ENCODE measurements at places on chromosomes 2 and 18.

GRCh38 chr2:98140210-98140609 lies 53.2 kb downstream of the VWA3B start:
- peak; percentile 17 for DNase-seq

DNA sequence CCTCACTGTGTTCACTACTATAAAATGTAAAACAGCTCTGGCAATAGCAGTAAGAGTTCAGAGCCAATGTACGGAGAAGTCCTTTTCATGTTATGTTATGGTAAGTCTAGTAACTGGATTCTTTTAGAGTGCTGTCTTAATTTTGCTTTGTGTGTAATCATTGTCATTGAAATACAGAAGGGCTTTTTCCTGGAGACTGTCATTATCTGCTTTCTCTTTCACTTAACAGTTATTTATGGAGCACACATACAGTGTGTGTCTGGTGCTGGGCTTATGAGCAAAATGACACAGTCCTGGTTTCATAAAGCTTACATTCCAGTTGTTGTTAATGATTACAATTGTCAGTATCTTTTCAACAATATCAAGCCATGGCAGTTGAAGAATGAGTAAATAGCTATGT lies 95.5 kb downstream of the CCDC102B start:
- no peak for DNase-seq

DNA sequence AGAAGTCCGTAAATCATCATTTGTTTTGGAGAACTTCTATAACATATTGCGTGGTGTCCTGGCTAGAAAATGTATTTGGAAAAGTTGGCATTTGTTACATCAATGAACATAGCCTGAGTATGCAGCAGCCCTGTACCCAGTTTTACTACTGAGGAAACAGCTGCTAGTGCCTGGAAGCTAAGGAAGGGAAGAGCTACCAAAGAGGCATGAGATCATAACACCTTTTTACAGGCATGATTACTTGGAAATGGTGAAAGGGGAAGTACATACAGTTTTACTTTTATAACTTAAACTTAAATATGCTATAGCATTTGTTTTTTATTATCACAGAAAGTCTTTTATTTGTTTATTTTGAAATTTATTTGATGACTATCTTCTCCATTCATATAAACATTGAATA lies 128.4 kb upstream of the MC4R start:
- no peak for DNase-seq

DNA sequence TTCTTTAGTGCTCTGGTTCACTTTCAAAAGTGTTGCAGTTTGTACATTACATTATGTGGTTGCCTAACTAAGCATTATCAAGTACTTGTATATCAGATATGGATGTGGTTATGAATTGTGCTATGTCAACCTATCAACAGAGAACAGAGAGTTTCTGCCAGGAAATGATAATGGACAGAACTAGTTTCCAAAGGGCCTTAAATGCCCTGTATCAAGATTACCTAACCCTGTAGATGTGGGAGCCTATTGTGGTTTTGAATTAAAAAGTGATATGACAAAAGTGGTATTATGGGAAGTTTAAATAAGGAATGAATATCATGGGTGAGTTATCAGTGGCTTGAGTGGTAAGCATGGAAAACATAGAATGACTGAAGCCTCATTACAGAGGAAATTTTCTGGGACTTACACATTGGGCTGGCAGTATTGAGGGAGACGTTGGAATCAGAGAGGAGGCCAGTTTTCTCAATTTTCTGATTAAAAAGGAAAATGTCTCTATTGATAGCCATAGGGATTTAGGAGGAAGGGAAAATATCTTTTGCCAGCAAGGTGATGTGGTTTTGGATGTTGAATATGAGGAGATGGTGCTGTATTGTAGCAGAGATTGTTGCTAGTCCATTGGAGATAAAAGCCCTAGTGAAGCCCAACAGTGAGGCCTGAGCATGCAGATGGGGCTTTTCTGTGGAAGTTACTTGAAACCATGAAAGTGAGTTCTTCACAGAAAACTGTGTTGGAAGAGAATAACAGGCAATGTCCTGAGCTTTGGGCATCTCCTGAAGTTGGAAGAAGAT lies 140.7 kb downstream of the TTC27 start:
- no peak for DNase-seq

- DNase-seq: no peak
These were observed 28.3 kb downstream of the FHOD3 start for GRCh38 chr18:36325846-36326245.

- DNase-seq: peak; percentile 42
These were observed 53.9 kb upstream of the CYTIP start for GRCh38 chr2:157497638-157498314.

DNA sequence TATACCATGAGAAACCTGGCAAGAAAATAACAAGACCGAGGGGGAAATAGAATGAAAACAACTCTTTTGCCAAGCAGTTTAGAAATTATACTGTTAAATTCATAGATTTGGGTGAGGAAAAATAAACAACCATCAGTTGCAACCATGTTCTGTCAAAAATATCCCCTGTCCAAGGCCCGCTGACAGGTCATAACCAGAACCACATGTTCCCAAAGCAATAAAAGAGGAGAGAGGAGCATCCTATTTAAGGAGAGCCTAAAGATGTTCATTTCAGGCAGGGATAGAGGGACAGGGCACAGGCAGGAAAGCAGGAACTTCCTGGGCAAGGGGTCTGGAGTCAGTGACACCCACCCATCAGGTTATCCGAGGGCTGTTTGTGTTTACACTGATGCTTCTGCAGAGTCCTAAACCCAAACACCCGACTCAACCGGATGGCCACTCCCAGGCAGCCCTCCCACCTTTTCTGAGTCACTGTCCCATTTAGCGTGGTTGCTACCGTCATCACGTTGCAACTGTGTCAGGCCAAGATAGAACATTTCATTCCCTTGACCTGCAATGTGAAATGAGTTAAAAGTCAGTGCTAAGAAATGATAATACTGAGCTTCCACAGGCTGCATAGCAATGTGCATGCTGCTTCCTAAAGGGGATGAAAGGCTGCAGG lies 468.3 kb upstream of the RAB12 start:
- peak; percentile 45 for DNase-seq

DNA sequence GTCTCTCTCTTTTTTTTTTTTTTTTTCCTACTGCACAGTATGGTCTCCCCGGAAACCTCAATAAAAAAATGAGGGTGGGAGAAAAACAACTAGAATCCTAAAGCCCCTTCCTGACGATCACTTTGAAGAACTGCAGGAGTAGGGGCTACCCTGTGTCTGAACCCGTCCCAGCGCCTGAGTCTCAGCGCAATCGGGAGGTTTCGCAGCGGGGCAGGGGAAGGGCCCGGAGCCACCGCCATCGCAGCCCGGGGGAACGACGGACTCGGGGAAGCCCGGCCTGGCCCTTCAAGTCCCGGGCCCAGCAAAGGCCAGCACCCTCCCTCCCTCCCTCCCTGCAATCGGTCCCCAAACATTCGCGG lies 411 bp downstream of the NARS1 start:
- DNase-seq: no peak

DNA sequence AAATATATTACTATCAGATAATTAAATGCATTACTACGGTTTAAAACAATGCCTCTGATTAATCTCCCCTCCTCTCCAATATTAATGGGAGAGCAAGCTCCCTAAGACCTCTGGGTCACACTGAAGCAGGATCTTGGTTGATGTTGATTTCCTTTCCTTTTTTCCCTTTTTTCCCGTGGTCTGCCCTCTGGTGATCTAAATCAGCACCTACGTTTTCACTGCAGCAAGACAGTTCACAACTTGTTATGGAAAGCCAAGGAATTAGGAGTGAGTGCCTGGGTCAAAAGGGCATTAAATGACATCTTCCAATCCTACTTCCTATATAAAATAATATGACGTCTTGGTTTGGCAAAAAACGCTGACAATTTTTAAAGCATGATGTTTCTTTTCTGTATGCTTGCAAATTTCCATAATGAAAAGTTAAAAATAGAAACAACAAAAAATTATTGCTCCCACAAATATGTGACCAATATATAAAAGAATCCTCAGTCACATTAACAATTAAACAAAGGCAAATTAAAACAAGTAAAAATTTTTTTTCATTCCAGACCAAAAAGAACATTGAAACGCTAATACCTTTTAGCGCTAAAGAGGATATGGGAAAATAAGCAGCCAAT lies 7.9 kb upstream of the CFAP36 start:
- DNase-seq: peak; percentile 38

GRCh38 chr18:23877371-23877770 lies 137.2 kb upstream of the TTC39C start:
- no peak for DNase-seq

GRCh38 chr18:35942133-35942532 lies 30.3 kb upstream of the RMP24 start:
- DNase-seq: no peak

DNA sequence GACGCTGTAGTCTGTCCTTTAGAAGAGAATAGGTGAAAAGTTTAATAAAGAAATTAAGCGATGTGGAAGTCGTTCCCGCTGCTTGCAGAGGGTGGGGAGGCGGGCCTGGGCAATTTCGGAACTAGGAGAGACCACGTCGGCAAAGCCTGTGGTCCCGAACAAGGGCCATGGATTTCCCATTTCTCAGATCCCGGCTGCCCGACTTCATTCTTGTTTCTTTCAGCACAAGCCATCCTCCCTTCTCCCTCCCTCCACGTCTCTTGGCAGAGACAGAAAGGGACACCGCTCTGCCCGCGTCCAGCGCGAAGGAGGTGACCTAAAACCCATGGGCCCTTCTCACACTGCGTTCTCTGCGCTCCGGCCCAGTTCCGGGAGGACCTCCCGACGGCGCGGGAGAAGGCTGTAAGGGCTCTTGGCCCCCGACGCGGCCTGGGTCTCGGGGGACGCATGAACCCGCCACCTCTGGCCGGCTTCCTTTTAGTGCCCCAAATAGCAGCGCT lies 2.2 kb upstream of the BCL2L11 start:
- no peak for DNase-seq

DNA sequence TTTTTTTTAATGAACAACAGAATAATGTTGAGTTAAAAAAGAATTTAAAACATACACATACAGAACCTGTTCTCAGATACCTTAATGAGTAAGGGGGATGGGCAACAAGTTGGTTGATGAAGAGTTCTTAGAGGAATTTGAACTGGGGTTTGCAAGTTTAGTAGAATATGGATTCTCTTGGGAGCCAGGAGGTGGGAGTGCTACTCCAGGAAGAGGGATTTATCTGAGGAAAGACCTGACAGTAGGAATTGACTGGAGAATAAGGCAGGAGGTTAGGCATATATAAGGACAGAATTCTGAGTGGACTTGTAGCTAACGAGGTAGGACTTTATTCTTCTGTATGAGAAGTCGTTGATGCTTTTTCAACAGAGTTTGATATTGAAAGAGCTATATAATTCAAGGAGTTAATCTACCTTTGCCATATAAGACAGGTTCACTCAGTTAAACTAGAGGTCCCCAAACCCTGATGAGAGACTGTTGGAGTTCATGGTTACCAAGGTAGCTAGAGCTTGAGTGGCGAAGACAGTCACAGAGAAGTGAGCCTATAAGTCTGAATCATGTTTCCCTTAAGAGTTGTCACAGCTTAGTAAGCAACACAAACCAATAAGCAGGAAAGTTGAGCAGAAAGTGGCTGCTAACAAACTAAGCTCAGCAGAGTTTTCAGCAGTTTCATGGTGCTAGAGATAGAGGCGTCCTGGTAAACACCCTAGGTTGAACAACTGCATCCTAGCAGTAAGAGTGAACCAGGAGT lies 88.2 kb downstream of the NCOA1 start:
- no peak for DNase-seq

DNA sequence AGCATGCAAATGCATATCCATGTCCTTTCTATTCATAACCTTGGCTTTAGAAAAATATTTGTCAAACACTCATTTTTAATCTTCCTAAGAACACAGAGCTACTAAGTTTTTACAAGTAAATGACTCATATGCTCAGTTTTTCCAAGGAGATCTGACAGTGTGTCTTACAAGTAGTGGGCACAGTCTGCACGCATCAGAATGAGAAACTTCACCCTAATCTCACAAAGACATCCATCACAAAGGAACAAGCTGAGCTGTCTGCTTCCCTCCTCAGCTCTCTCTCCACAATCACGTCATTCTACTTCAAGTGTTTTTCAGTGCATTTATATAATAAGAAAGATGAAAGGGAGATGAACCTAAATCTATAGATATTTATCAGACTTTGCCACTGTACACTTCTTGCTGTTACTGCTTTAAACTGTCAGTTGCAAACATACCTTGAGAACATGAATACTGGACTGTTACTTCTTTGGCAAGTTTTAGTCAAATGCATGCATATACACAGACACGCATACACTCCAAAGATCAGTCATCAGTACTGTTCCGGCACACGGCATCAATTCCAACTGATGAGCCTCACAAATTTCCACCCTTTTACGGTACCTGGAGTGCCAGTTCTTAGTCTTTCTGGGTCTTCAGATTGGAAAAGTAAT lies 75.7 kb downstream of the RBMS1 start:
- DNase-seq: peak; percentile 88

GRCh38 chr2:189851174-189851826 lies 67.0 kb downstream of the PMS1 start:
- no peak for DNase-seq

DNA sequence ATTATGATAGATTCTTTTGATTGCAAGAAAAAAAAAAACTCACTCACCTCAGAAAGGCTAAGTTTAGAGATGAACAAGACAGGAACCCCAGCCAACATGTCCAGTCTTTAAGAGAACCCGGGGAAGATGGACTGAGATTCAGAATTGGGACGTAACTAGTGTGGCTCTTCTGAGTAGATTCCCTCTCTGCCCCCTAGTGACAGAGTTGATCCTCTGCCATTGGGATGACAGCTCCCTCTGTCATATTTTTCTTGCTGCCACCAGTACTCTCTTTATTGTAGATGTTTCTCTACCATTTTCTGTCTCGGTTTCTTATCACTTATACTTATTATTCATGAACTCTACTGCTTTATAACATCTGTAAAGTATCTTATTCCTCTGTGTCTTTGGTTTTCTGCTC lies 77.7 kb downstream of the GULP1 start:
- DNase-seq: peak; percentile 47

- no peak for DNase-seq
These were observed 46.4 kb downstream of the PCBP1 start for GRCh38 chr2:70133491-70134322.

- DNase-seq: peak; percentile 48
These were observed 746.1 kb downstream of the LRP1B start for GRCh38 chr2:141384676-141385075.

GRCh38 chr2:36356990-36357846 lies 1.6 kb downstream of the CRIM1 start:
- peak; percentile 66 for DNase-seq

GRCh38 chr2:233375490-233376314 lies 21.4 kb downstream of the DGKD start:
- no peak for DNase-seq

- no peak for DNase-seq
These were observed 79.7 kb downstream of the GBX2 start for GRCh38 chr2:236088368-236089057.

DNA sequence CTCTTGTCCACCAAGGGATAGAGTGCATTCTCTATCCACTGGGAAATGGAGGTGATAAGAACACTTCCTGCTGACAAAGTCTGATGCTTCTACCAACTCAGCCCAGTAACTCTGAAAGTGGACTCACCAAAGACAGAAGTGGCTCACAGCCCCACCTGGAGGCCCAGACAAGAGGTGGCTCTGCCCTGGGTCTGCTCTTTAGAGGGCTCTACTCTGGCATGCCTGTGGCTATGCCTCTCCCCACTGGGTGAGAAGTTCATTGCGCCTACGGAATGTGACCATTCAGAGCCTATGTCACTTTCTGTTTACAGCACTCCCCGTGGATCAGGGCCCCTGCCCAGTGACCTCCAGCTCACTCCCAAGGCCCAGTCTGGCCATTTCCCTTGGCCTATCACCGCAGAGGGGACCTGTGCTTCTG lies 13.5 kb upstream of the XDH start:
- DNase-seq: no peak

GRCh38 chr18:41982942-41983660 lies 28.1 kb downstream of the PIK3C3 start:
- no peak for DNase-seq

Measured in fibroblast of skin of abdomen (primary cell).